GM04503 (cell line): ENCODE measurements at places on chromosomes 1 and 21.

- no peak for DNase-seq
These were observed 11.6 kb downstream of the MYBPH start for GRCh38 chr1:203163891-203164635.

DNA sequence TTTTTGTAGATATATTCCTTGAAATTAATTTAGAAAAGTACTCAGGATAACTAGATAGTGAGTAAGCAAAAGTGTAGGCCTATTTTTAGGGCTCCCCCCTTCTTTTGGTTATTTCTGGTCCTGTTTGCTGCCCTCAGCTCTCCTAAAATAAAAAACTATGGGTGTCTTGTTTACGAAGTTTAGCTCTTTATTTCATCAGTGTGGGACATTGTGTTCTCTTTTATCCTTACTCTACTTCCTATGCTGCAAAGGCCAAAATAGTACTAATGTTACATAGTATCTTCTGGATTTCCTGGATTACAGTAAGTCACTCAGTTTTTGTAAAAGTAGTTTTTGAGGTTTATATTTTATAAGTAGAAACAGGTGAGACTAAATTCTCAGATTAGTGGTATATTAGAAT lies 15.4 kb downstream of the CEP350 start:
- DNase-seq: no peak

GRCh38 chr1:167856711-167857418 lies 57.1 kb downstream of the ADCY10 start:
- no peak for DNase-seq

GRCh38 chr1:117107364-117107763 lies 14.2 kb downstream of the TRIM45 start:
- no peak for DNase-seq

DNA sequence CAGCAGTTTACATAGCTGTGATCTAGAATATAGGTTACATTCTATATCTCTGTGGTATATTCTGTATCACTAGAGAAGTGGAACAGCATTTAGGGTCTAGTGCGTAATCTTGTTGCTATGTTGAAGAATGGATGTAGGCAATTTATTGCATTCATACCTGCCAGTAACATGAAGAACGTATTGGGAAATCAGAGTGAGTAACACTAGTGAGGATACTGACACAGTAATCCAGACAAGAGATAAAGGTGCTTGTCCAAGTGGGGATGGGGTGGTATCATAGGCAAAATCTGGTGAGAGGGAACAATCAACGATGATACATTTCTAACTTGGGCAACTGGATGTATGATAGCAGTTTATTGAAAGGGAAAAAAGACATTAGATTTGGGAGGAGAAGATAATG lies 9.8 kb downstream of the PPP2R5A start:
- DNase-seq: no peak

GRCh38 chr1:47797575-47797974 lies 199.6 kb downstream of the TRABD2B start:
- DNase-seq: no peak

GRCh38 chr21:35298757-35299156 lies 249.7 kb upstream of the RUNX1 start:
- DNase-seq: no peak

- no peak for DNase-seq
These were observed 12.4 kb downstream of the OXCT2 start for GRCh38 chr1:39758556-39759435.

DNA sequence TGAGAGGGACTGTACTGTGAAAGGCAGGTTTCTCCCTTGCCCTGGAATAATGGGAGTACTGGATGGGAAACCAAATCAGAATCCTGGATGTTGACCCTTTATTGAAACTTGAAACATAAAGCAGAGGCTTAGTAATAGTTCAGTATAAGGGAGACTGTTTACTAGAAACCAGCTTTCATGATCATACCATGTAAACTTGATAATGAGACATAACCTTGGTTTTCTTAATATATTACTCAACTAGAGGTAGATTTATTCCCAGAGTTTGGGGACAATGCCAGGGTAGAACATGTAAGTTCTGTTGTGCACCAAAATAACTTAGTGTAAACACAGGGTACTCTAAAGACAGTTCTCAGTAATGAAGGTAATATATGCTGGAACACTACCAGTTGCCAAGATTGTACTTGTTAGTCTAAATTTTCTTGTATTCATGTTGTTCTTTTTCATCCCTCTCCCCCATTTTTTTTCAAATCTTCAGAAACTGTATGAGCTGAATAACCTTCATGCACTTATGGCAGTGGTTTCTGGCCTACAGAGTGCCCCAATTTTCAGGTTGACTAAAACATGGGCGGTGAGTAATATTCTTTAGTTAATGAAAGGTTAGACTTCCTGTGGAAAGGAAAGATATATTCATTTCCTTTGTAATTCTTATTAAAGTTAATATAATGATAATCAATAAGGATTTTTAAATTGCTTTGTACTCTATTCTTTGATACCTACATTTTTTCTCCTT lies 49.6 kb downstream of the ANGPTL1 start:
- no peak for DNase-seq

DNA sequence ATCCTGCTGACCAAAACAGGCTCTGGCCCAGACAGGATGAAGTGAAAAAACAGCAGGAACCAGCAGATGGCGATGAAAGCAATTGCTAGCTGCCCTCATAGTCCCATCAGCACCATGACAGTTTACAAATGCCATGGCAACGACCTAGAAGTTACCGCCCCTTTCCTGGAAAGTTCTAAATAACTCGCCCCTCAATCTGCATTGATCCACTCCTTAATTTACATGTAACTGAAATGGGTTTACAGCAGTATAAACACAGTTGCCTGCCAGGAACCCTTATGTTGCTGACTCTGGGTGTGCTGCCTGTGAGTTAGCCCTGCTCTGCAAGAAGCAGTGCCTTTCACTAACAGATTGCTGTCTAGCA lies 65.5 kb upstream of the CR1L start:
- DNase-seq: peak; percentile 18

- no peak for DNase-seq
These were observed 113.2 kb upstream of the CYYR1 start for GRCh38 chr21:26686278-26686677.

DNA sequence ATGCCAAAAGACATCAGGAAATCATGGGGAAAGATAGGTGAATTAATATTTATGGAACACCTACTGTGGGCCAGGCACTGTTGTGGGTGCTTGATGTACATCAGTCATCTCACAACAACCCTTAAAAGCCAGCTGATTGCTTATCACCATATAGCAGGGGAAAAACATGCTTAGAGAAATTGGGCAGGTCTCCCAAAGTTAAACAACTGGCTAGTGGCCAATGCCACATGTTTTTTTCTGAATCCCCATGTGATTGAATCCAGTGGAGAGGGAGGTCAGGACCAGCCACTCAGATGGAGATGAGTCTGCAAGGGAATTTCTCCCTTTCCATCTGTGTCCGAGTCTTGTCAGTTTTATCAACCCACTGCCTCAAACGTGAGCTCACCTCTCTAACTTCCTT lies 33.5 kb downstream of the UTP25 start:
- DNase-seq: no peak

DNA sequence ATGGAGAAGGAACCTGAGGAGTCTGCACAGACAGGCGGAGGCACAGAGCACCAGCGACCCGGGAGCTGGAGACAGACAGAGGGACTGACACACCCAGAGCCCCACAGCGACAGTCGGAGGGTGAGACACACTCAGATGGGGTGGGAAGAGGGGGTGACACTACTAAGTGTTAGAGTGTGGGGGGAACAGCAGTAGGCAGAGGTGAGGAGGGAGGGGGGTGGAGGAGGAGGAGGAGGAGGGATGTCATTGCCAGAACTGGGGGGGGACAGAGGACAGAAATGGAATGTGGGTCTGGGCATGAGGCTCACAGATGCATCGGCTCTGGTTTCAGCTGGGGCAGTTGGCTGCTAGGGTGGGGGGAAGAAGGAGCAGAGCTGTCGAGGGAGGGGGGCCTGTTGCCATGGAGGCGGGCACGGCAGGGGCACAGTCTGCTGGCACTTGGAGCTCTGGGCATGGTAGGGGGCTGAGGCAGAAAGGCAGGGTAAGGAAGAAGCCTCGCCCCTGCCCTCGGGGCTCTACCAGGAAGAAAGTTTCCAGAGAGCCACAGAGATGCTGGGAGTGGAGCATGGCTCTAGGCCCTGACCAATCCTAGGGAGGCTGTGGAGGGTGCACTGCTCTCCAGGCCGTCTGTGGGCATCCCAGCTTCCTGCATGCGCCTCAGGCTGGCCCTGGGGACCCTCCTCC lies 37.3 kb downstream of the AHDC1 start:
- DNase-seq: no peak

DNA sequence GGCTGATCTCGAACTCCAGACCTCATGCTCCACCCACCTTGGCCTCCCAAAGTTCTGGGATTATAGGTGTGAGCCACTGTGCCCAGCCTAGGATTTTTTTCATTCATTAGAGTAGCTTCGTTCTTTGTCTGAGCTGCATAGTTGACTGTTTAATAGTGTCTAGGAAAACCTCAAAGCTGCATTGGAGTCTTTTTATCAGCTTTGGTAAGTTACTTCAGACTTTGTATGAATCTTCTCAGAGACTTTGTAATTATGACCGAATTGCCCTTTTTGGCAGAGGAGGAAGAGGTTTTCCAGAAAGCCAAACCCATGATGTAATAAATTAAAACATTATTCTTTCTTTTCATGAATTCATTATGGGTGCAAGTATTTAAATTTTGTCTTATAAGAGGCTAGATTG lies 5.1 kb downstream of the DNAJB4 start:
- DNase-seq: peak; percentile 18

DNA sequence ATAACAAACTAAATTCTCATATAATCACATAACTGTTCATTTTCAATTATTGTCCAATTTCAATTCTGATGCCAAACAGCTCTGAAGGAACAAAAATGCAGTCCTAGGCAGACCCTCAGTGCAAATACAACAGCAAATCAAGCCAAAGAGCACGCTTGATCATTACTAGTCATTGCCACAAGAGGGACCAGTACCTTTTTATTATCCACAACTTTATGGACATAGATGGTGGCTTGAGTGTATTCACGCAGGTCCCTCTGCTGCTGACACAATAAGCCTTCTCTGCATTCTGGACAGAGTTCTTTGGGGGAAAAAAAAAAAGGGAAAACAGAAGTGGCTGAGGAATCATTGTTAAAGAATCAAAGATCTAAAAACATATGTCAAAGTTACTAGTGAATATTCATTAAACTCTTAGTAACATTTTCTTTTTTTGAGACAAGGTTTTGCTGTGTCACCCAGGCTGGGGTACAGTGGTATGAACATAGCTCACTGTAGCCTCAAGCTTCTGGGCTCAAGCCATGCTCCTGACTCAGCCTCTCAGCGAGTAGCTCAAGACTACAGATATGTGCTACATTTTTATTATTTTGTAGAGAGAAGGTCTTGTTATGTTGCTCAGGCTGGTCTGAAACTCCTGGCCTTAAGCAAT lies 34.3 kb upstream of the RAP1GAP start:
- peak; percentile 63 for DNase-seq

DNA sequence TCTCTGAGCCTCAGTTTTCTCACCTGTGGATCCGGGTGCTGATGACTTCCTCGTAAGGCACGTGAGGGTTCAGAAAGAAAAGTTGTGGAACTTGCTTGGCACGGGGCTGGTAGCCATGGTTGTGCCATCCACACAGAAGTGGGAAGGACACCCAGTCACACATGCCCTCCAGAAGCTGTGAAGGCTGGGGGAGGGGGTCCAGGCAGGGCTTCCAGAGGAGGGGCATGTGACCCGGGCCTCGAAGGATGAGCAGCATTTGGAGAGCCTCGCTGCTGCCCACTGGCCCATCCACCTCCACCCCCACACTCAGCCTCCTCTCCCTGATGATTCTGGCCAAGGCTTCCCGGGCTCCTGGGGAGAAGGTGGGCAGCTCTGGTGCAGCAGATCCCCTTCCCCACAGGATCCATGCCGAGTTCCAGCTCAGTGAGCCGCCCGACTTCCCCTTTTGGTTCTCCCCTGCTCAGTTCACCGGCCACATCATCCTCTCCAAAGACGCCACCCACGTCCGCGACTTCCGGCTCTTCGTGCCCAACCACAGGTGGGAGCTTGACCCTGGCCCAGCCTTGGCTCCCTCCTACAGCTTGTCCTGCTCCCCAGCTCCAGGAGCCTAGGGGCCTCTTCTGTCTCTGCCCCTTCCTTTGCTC lies 9.4 kb downstream of the SELENON start:
- no peak for DNase-seq

DNA sequence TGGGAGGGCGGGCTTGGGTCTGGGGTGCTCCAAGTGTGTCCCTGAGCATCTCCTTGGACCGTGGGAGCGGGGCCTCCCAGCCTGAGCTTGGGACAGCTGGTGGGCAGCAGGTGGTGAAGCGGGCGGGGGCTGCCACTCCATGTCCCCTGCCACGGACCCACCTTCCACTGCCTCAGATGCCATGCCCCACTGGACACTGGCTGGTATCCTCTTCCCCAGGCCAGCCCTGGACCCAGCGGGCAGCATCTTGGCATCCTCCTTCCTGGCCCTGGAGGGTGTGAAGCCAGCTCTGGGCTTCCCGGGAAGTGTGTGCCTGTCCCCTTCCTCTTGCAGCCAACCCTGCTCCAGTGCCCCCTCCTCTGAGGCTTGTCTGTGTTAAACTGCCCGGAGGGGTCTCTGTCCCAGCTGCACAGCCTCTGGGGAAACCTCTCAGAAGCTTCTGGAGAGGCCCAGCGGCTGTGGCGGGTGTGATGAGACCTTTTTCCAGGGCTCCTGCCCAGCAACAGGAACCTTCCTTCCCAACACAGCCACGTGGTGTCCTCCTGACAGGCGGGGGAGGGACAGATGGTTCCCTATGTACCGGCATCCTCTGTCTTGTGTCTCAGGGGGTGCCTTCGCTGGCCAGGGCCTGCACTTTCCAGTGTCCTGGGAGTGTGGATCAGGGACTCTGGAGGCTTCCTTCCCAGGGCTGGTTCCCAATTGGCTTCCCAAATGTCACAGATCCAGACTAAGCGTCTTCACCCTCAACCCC lies 81.6 kb upstream of the DISP3 start:
- no peak for DNase-seq

- DNase-seq: no peak
These were observed 182.0 kb downstream of the LMX1A start for GRCh38 chr1:165174491-165174890.

DNA sequence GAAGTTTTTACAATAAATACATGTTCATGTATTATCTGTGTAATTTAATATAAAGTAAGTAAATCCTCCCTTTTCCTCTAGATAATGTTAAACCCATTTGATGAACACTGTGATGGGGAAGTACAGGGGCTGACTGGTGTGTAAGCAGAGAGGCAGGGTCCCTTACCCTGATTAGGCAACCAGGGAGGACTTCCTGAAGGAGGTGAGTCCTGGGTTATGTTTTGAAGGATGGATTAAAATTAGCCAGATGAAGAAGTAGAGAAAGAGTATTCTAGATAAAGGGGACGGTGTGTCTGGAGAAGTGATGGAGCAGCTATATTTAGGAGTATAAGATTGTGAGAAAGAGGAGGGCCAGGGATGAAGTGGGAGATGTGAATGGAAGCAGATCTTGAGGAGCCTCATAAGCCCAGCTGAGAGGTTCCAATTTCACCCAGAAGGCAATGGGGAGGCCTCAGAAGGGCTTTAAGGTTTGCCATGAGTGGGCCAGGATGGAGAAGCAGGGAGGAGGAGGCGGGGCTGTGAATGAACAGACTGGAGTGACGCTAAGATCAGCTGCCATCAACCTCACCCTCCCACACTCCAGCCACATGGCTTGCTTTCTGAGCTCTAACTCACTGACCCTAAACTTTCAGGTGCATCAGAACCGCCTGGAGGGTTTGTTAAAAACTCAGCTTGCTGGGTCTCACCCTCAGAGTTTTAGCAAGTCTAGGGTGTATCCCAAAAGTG lies 30.9 kb upstream of the ID3 start:
- no peak for DNase-seq
